ENCODE measurements at places on chromosomes 11 and 22. TPM values are rescaled to one million over a fixed set of nuclear protein-coding genes. Genes with fewer than 3 reads are reported as not detected.

GRCh38 chr22:41003066-41003465 is 51.9 kb downstream of the RBX1 start:
- DNase-seq: no peak
- H3K27me3 ChIP-seq: no peaks in the 10 kb centered on the region

DNA sequence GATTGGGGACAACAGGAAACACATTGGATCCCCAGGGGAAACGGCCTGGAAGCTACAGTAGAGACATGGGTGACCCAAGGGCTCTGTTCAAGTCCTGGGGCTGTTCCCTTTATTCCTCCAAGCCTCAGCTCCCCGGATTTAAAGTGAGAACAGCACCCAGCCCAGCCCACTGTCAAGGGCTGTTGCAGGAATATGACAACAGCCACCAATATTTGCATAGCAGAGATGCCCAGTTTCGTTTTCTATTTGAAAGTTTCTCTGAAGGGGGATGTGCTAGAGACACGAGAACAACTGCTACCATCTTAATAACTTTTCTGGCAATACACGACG is 81.1 kb upstream of the WNT7B start:
- no peak for DNase-seq
- no peak overlapping the region for H3K27ac ChIP-seq
- H3K4me1 ChIP-seq: peaks cover 3% of the 10 kb centered on the region

The NPAS4 gene
- polyA plus RNA-seq: 0.73 TPM

DNA sequence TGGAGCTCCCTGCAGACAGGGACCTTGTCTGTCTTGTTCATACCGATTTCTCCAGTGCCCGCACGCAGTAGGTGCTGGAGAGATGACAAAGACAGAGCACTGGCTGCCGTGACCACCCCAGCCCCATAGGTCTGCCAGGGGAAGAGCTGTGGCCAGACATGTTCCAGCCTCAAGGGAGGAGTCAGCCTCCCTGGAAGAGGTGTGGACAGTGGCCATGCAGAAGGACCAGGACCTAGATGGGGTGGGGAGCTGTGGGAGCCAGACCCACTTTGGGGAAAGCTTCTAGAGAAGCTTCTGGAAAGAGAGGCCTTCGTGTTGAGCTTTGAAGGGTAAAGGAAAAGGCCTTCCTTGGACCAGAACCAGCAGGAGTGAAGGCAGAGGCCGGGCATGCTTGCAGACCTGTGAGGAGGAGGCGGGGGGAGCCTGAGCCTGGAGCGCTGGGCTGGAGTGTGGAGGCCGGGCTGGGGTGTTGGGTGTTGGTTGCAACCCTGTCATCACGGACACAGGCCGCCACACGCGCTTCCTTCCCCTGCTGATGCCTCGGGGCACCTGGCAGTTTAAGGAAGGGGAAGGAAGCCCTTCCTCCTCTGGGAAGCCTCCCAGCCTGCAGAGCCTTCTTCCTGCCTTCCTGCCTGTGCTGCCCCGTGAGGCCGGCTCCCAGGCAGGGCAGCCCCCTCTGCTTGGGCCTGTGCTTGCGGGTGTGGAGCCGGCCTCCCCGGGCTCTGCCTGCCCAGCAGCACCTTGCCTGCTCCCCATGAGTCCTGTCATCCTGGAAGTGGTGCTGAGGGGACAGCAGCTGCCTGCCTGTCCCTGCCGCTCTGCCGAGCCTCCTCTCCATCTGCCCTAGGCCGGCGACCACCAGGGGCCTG is 12.3 kb downstream of the RELT start:
- no peaks in the 10 kb centered on the region for H3K27me3 ChIP-seq
- DNase-seq: no peak
- H3K4me3 ChIP-seq: no peak overlapping the region
- no peaks in the 10 kb centered on the region for H3K4me1 ChIP-seq

The UPB1 gene
- polyA plus RNA-seq: 0.09 TPM

The PGA3 gene
- polyA plus RNA-seq: 0.20 TPM

GRCh38 chr11:8961401-8961800 is 2.8 kb downstream of the TMEM9B start:
- DNase-seq: no peak
- no peaks in the 10 kb centered on the region for H3K27me3 ChIP-seq
- H3K4me1 ChIP-seq: no peaks in the 10 kb centered on the region
- H3K4me3 ChIP-seq: no peak overlapping the region
- no peaks in the 10 kb centered on the region for H3K36me3 ChIP-seq

- H3K27ac ChIP-seq: no peak overlapping the region
- no peaks in the 10 kb centered on the region for H3K27me3 ChIP-seq
- no peak overlapping the region for H3K4me3 ChIP-seq
- H3K4me1 ChIP-seq: no peaks in the 10 kb centered on the region
These were observed 37.4 kb downstream of the PAK1 start for GRCh38 chr11:77436506-77436905.

DNA sequence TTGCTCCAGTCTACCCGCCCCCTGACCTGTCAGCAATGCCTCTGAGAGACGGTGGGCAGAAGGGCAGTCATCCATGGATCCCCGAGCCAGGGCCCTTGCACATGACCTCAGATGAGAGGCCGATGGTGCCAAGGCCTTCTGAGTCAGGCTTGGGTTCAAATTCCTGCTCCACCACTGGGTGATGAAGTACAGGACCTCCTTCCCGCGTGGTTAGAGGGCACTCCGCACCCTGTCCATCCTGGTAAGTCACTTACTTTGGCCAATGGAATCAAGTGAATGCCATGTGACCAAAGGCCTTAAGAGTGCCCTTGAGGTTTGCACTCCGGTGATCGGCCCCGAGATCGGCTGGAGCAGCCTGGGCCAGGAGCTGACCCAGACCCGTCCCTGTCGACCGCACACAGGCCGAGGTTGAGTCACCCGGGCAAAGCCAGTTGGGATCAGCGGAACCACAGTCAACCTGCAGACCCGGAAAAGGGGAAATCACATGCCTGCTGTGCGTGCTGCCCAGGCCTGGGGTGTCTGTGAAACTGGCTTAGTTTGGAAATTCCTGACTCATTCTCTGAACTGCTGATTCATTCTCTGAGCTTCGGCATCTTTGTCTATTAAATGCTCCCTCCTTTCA is 48.9 kb downstream of the RTL6 start:
- no peak overlapping the region for H3K27ac ChIP-seq
- H3K4me1 ChIP-seq: no peaks in the 10 kb centered on the region
- H3K27me3 ChIP-seq: no peaks in the 10 kb centered on the region
- no peak overlapping the region for H3K4me3 ChIP-seq

The KCNJ11 gene
- polyA plus RNA-seq: 3.8 TPM

Measured in H1 (cell line).